ENCODE measurements at places on chromosomes 2 and 18. TPM values are rescaled to one million over a fixed set of nuclear protein-coding genes. Genes with fewer than 3 reads are reported as not detected.

REG3A gene
- total RNA-seq = 8.3 TPM

DNA sequence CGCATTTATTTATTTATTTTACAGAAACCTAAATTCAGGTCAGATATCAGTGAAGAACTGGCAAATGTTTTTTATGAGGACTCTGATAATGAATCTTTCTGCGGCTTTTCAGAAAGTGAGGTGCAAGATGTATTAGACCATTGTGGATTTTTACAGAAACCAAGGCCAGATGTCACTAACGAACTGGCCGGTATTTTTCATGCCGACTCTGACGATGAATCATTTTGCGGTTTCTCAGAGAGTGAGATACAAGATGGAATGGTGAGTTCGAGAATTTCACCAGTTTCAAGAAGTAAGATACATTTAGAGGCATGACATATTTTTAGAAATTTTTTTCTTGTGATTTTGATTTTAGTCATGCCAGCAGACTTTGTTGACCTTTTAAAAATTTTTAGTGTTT is 4.6 kb downstream of the CDCA7 start:
- H3K4me1 ChIP-seq = peaks cover 6% of the 10 kb centered on the region
- no peak overlapping the region for H3K27ac ChIP-seq
- H3K4me3 ChIP-seq = no peak overlapping the region
- no peak for DNase-seq
- no peaks in the 10 kb centered on the region for H3K27me3 ChIP-seq

- H3K27me3 ChIP-seq = no peaks in the 10 kb centered on the region
- no peak overlapping the region for H3K27ac ChIP-seq
- no peak for DNase-seq
- H3K36me3 ChIP-seq = no peaks in the 10 kb centered on the region
- no peaks in the 10 kb centered on the region for H3K4me1 ChIP-seq
- H3K4me3 ChIP-seq = no peak overlapping the region
Observed at GRCh38 chr2:73468376-73468775, 82.7 kb downstream of the ALMS1 start.

MYCN gene
- total RNA-seq = 0.81 TPM

DNA sequence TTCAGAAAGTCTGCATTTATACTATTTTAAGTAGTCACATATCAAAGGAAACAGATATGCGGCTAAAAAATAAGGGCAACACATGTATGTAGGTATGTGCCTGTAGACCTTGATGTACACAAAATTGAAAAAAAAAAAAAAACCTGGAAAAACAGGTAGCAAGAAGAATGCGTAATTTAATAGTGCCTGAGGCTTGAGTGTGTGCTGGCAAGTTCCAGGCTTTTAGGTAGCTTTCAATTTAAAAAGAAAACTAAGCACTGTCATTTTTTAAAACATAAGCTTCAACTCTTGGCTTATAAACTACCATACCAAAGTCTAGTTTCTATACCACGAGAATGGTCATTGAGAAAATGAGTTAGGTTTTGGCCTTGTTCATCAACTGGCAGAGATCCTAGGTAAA is 72.3 kb downstream of the OTX1 start:
- H3K4me1 ChIP-seq = no peaks in the 10 kb centered on the region
- no peak overlapping the region for H3K27ac ChIP-seq
- DNase-seq = no peak
- H3K36me3 ChIP-seq = peaks cover 3% of the 10 kb centered on the region
- no peak overlapping the region for H3K4me3 ChIP-seq

Data from thoracic aorta (tissue), 2 donors.